ENCODE measurements at places on chromosomes 2 and 18.

GRCh38 chr2:109226128-109226527 lies 97.1 kb downstream of the SH3RF3 start:
- DNase-seq: no peak

GRCh38 chr18:56284319-56284718 lies 354.1 kb downstream of the TXNL1 start:
- DNase-seq: no peak

DNA sequence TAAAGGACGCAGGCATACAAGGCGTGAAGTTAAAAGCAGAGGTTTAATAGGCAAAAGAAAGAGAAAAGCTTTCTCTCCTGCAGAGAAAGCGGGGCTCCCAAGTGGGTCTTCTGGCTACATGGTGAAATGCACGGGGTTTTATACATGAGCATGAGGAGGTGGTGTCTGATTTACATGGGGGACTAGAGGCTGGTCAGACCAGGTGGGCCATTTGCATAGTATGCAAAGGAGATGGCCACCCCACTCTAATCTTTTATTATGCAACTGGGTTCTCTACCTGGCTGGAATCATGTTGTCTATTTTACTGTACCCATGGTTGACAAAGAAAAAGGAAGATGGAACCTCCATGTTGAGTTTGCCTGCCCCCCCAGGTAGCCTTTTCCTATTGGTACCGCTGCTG lies 356.2 kb downstream of the KCNJ3 start:
- DNase-seq: no peak

DNA sequence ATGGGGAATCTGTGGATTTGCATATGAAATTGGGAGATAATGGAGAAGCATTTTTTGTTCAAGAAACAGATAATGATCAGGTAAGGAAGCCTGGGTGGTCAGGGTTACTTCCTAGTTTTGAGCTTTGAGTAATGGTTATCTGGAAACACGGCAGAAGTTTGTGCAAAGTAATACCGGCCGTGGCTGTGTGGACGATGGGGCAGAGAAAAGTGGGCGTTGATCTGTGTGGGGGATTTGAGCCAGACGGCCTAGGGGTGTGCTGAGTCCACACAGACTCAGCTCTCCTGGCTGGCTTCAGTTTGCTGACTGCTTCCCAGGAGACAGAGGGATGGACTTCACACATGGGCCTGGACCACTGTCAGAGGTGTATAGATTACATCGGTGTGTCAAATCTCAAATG lies 21.3 kb downstream of the LPIN1 start:
- no peak for DNase-seq

All from stimulated activated CD4-positive, alpha-beta T cell treated with anti-CD3 and anti-CD28 coated beads, Interleukin-2, amount 100 ng/mL, for 24 hours (primary cell).